ENCODE measurements at places on chromosomes 5 and 9.

- DNase-seq, result no peak
Observed at GRCh38 chr9:108017671-108018070, 528.1 kb upstream of the KLF4 start.

DNA sequence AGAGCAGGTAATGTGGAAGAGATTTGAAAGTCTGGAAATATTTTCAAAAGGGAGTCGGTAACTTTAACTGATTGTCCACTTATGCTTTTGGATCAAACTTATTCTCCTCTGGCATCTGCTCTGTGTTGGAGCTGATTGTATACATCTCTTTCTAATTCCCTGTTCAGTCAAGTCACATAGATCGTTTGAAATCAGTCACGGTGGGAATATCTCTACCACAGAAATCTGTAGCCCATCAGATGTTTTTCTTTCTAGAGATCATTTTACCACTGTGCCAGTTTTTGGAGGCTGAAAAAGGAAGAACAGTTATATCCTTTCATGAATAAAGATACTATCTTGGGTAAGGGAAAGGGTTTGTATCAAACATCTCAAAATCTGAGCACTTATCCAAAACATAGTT is 1853.3 kb downstream of the EFNA5 start:
- DNase-seq, result no peak

- DNase-seq, result no peak
Observed at GRCh38 chr5:109199799-109200620, 209.8 kb downstream of the PJA2 start.

GRCh38 chr9:124969401-124969800 is 28.5 kb upstream of the GOLGA1 start:
- no peak for DNase-seq

- DNase-seq, result no peak
Observed at GRCh38 chr9:85715587-85715986, 26.2 kb downstream of the AGTPBP1 start.

DNA sequence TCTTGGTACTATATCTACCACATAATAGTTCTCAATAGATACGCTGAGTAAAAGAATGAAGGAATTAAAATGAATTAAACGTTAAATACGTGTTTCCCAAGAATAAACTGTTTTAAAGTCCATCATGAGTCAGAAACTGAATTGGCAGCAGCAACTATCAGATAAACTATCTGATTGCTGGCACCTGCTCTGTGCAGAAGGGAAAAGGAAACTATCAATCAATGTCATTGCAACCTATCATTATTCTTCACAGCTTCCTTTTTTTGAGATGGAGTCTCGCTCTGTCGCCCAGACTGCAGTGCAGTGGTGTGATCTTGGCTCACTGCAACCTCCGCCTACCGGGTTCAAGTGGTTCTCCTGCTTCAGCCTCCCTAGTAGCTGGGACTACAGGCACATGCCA is 8.8 kb upstream of the WDR36 start:
- no peak for DNase-seq

- DNase-seq, result peak; percentile 21
Observed at GRCh38 chr5:10595672-10596309, 31.9 kb downstream of the ANKRD33B start.

DNA sequence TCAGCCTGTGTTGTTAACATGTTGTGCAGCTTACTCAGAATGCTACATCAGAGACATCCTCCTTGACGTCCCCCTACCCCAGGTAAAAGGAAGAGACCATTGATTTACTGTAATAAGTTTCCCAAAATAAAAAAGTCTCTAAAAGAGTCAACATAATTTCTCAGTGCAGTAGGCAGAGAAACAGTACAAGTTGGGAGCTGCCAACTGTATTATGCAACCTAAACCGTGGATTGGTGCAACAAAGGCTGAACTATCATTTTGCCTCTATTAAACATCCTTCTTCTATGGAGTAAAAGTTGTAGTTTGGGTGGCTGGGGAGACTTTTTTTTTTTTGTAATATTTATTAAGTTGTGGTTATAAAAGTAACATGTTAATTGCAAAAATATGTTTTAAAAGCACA is 208.0 kb downstream of the NR3C1 start:
- DNase-seq, result no peak

GRCh38 chr9:29958469-29958868 is 2385.2 kb upstream of the C9orf72 start:
- no peak for DNase-seq

GRCh38 chr9:123353041-123353440 is 3.0 kb upstream of the CRB2 start:
- no peak for DNase-seq

DNA sequence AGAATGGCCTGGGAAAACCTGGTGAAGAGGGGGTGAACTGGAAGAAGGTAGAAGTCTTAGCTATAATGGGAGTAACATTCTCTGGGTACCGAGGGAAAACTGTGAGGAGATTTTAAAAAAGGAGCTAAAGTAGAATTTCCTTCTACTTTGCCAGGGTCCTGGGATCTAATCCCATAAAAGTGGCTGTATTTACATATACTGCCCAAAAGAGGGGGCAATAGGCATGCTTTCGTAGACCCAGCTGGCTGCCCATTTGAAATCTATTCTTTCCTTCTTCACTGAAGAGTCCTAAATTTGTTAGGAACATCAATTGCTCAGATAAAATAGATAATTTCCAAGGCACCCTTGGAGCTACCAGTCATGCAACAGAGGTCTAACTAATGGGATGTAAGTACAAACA is 159.2 kb downstream of the CDC42SE2 start:
- DNase-seq, result no peak

GRCh38 chr9:115540091-115540490 is 422.1 kb upstream of the TNC start:
- no peak for DNase-seq

- DNase-seq, result no peak
Observed at GRCh38 chr9:82192211-82192610, 203.6 kb downstream of the SPATA31D1 start.

GRCh38 chr5:1896602-1897376 is 14.1 kb upstream of the IRX4 start:
- no peak for DNase-seq

DNA sequence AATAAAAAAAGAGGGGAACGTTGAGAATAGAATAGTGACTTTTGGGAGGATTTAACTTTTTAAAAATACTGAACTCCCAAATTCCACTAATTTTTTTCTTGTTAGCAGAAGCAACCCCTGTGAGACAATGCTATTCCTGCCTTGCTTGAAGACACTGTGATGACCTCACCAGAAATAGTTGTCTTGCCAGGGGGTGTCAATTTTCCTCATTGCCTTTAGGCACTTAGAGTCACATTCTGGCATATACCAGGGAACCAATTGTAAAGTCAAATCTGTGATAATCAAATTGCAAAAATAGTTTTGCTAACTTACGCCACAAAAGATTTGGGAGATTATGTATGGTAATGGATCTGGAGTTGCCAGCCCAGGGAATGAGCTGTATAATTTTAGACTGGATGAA is 42.8 kb upstream of the RPS23 start:
- no peak for DNase-seq

GRCh38 chr9:93667006-93667405 is 90.6 kb downstream of the PHF2 start:
- DNase-seq, result peak; percentile 36

- DNase-seq, result no peak
Observed at GRCh38 chr5:159571501-159572244, 241.4 kb upstream of the IL12B start.

DNA sequence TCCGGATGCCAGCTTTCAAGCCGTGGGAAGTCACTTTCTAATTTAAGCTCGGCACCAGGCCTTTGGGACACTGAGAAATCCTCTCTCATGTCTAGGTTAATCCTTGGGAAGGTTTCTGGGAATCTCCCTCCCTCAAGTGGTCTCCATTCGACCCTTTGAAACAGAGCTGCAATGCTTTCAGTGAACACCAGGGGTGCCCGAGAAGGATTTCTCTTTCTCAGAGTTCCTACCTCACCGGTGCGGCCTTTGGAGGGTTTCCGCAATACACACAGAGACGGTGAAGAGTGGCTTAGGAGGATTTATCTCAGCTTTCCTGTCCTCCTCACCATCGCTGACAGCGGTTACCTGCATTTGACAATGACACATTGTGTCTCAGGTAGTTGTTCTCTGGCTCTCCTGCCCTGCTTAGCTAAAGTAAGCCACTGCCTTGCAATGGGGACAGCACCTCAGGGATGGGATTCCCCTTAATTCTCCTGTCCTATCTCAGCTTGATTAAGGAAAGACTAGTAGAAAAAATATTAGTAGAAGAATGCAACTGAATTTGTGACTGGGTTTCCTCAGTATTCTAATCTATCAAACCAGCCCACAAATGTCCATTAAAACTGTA is 180.6 kb downstream of the GABRG2 start:
- peak; percentile 50 for DNase-seq

DNA sequence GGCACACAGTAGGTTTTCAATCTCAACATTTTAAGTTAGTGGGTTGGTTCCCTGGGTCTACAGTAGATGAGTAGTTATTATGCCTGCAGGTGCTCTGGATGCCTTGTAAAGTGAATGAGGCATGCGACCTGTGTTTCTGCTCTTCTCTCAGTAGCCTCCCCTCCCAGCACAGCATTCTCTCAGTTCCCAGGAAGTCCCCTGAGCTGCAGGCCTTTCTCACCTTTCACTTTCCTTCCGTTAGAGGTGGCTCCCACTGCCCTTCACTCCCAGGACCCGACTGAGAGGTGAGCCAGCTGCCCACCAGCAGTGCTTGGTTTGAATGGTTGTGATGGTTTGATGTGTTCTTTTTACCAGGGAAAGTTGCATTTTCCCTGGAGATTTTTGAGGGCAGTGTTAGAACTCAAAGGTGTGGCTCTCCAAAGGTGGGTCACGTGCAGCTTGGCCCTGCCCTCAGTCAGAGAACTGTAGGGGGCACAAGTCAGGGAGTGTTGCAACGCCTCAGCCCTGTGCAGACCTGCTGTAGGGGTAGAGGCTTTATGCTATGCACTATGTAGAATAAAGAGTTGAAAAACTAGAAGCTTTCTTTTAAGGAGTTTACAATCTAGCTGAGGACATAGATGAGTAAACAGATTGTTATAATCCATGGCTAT is 173.8 kb downstream of the NTRK2 start:
- DNase-seq, result no peak

DNA sequence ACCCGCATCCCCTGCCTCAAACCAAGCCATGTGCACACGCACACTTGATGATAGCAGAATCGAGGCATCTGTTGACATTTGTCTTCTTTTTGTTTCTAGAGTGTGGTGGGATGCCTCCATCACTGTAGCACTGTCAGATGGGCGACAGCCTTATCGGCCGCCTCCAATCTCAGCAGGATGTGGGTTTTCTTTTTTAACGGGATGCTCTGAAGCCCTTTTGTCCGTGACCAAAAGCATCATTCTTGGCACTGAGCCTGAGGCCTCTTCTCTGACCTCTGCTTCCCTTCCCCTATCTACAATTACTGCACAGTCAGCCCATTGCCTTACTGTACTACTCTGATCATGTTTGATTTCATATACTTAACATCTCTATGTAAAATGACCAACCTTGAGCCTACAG is 78.3 kb downstream of the LMNB1 start:
- no peak for DNase-seq

- no peak for DNase-seq
Observed at GRCh38 chr5:14505310-14506139, 76.1 kb upstream of the OTULINL start.

DNA sequence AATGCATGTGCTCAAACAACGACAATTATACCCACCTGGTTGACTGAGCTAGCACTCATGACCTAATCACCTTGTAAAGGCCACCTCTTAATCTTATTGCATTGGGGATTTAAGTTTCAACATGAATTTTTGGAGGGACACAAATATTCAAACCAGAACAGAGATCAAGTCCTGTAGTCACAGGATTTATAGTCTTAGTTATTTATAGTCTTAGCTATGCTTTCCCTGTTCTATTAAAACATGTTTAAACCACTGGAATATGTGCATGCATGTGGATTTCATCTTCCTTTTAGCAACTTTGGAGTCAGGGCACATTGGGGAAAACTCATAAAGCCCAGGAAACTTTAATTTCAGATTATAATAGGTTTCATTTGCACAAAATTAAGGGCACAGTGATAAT is 26.7 kb downstream of the ANKDD1B start:
- DNase-seq, result no peak

DNA sequence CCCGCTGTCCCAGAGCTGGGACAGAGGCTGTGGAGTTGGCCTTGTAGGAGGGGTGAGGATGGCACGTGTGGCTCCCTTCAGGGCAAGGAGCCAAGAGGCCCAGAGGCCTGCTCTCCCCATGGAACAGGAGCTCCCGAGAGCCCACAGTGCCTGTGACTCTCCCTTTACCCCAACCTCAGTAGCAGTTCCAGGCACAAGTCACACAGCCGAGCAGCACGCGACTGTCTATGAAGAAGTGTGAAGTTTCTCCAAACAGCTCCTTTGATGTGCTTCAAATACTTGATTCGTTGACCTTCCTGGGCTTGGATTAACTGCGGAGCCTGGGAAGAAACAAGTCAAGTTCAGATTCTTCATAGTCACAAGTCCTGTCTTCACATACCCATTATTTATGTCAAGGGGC is 208.7 kb downstream of the IRX2 start:
- no peak for DNase-seq

GRCh38 chr5:167835146-167835545 is 456.3 kb upstream of the WWC1 start:
- no peak for DNase-seq

GRCh38 chr5:54766748-54767147 is 218.6 kb downstream of the ESM1 start:
- DNase-seq, result no peak

DNA sequence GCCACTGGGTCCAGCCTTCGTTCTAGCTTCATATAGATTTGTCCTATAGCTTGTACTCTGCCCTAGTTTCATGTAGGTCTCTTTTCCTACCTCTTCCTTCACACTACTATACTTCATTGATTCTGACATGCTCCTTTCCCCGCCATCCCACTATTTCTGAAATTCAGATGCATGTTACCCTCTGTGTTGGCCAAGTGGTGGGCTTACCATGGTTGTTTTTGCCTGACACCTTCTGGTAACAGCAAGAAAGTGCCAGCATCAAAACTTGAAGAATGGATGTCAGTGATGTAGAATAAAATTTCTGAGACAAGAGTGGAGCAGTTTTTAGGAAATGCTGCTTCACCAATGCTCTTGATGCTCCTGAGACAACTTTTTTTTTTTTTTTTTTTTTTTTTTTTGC is 19.5 kb upstream of the SERINC5 start:
- DNase-seq, result no peak

DNA sequence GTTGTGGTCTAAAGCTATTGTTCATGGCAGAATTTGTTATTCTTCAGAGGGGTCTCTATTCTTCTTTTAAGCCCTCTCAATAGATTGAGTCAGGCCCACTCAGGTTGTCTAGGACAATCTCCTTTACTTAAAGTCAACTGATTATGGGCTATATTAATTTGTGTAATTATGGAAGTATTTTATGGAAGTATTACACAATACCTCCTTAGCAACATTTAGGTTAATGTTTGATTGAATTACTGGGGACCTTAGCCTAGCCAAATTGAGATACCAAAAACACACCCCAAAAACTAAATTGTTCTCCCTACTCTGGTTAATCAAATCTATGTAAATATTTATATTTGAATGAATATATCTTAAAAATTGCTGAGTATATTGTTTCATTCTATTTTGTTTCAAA is 347.1 kb upstream of the GRIN3A start:
- DNase-seq, result no peak
